ENCODE measurements at places on chromosomes 5 and 9.

DNA sequence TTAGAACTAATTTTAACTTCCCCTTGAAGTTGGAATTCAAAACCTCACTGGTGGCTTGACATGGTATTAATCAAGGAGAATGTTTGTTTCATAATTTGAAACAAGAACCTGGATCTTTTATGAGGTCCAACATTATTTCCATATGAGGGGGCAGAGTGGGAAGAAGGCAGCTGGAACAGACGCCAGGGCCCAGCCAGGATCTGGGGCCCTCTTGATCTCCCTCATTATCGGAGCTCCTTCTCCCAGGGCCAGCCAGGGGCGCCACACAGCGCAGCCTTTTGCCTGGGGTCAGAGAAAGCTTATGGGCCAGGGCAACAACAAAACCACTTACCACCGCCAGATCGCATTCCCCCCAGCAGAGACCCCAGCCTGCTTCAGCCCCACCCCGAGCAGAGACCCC lies 27.1 kb upstream of the NKD2 start:
- peaks cover 8% of the 10 kb centered on the region for H3K4me1 ChIP-seq
- peaks cover 4% of the 10 kb centered on the region for H3K27me3 ChIP-seq
- no peak for DNase-seq
- no peak overlapping the region for H3K4me3 ChIP-seq

DNA sequence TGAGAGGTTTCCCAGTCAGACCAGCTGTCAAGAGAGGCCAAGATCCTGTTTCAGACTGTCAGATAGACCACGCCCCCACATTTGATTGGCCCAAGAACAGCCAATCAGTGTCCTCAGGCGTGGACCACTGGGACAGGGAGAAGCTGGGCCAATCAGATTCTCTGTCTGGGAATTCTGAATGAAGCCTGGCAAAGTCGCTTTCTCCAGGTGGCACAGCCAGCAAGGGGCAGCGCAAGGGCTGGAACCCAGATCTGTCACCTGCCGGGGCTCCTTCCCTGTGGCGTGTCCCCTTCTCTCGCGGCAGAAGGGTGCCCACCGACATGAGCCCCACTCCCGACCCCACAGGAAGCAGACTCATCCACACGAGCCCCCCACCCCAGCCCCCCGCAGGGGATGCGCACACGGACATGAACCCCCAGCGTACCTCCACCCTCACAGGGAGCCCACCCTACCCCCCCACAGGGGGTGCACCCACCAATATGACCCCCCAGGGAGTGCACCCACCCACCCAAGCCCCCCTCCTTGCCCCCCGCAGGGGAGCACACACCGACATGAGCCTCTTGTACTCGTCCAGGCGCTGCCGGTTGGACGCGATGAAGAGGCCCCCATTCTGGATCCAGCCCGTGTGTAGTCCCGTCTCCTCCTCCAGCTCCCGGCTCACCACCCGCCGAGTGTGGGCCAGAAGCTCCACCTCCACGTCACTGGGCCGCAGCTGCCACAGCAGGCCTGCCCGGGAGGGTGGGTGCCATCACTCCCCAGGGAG lies 6.1 kb downstream of the SARDH start:
- H3K27me3 ChIP-seq = peaks cover 2% of the 10 kb centered on the region
- H3K4me3 ChIP-seq = no peak overlapping the region
- no peak overlapping the region for H3K27ac ChIP-seq
- peaks cover 4% of the 10 kb centered on the region for H3K4me1 ChIP-seq

- H3K36me3 ChIP-seq = peaks cover 4% of the 10 kb centered on the region
- no peaks in the 10 kb centered on the region for H3K27me3 ChIP-seq
- no peak overlapping the region for H3K4me3 ChIP-seq
These were observed 142.7 kb downstream of the MLLT3 start for GRCh38 chr9:20479419-20480155.

DNA sequence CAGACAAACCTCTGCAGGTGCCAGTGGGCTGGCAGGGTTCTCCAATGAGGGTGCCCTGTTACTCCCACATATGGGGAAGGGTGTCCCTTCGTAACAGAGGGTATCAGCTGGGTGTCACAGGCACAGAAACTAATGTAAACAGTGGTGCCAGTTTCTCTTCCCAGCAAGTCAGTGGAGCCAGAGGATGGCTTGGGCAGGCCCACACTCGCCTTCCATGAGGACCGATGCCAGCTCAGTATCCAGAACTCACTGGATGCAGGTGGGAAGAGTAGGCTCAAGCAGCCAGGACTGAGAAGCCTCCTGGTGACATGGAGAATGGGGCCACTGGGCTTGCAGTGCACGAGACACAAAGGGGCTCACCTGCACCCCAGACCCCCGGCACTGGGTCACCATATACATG lies 30.4 kb downstream of the FSTL4 start:
- no peak overlapping the region for H3K4me3 ChIP-seq
- DNase-seq = no peak
- H3K4me1 ChIP-seq = no peaks in the 10 kb centered on the region
- H3K27me3 ChIP-seq = peaks cover 29% of the 10 kb centered on the region
- no peaks in the 10 kb centered on the region for H3K36me3 ChIP-seq
- no peak overlapping the region for H3K27ac ChIP-seq

- H3K4me1 ChIP-seq = no peaks in the 10 kb centered on the region
- no peak overlapping the region for H3K4me3 ChIP-seq
- no peak overlapping the region for H3K27ac ChIP-seq
These were observed 1002.7 kb upstream of the DMAC1 start for GRCh38 chr9:8802242-8802641.
